ENCODE measurements at places on chromosomes 6 and 20. TPM values are rescaled to one million over a fixed set of nuclear protein-coding genes. Genes with fewer than 3 reads are reported as not detected.

The GPSM3 gene
- 131 TPM for total RNA-seq

The PRPH2 gene
- not detected for total RNA-seq

The SRMS gene
- total RNA-seq, result not detected

The GDAP1L1 gene
- total RNA-seq, result not detected

The SLC9A8 gene
- 34.5 TPM for total RNA-seq

The MOCS1 gene
- total RNA-seq, result 0.63 TPM

The TEAD3 gene
- total RNA-seq, result not detected

The MEI4 gene
- 0.10 TPM for total RNA-seq

The MOG gene
- not detected for total RNA-seq

The DOK5 gene
- total RNA-seq, result not detected

The SPEF1 gene
- total RNA-seq, result not detected

The WFDC10B gene
- not detected for total RNA-seq

The PI3 gene
- total RNA-seq, result not detected

The HSPA12B gene
- not detected for total RNA-seq

The VGLL2 gene
- total RNA-seq, result 0.10 TPM

The C20orf141 gene
- not detected for total RNA-seq

The DACT2 gene
- total RNA-seq, result not detected

The LY6G5C gene
- 1.2 TPM for total RNA-seq

The TMEM217 gene
- total RNA-seq, result 1.6 TPM

The PKIB gene
- total RNA-seq, result 2.1 TPM

The PDE10A gene
- total RNA-seq, result 0.10 TPM

The RSPH3 gene
- total RNA-seq, result 1.3 TPM

The SLC17A4 gene
- not detected for total RNA-seq

The TGM3 gene
- 0.10 TPM for total RNA-seq

The OOEP gene
- total RNA-seq, result not detected

The ECI2 gene
- total RNA-seq, result 14.0 TPM

The FRS3 gene
- total RNA-seq, result 2.1 TPM

The FRK gene
- total RNA-seq, result not detected

The SMIM13 gene
- 4.2 TPM for total RNA-seq

The NR2E1 gene
- not detected for total RNA-seq

The PPP1R14C gene
- total RNA-seq, result 0.21 TPM

The MUC22 gene
- not detected for total RNA-seq

The BPIFA1 gene
- total RNA-seq, result not detected

The C20orf96 gene
- 0.73 TPM for total RNA-seq

The SIRPG gene
- total RNA-seq, result 6.8 TPM

The VPS52 gene
- 27.8 TPM for total RNA-seq

The RSPH4A gene
- total RNA-seq, result 1.3 TPM

The GPR63 gene
- 0.10 TPM for total RNA-seq

The AKAP12 gene
- 0.31 TPM for total RNA-seq

The VARS1 gene
- 12.3 TPM for total RNA-seq

The SNTA1 gene
- total RNA-seq, result 2.9 TPM

The SHLD1 gene
- total RNA-seq, result 1.8 TPM

The TNFRSF6B gene
- total RNA-seq, result not detected

The RPS18 gene
- 4,638 TPM for total RNA-seq

The NMBR gene
- total RNA-seq, result not detected

The CST5 gene
- not detected for total RNA-seq

The MCM9 gene
- total RNA-seq, result 42.0 TPM

The LY6G6F gene
- total RNA-seq, result 7.7 TPM

The COL11A2 gene
- total RNA-seq, result 0.63 TPM

The PNLDC1 gene
- total RNA-seq, result 0.10 TPM

The GPX5 gene
- not detected for total RNA-seq

The BPIFB4 gene
- total RNA-seq, result not detected

The ARFGEF3 gene
- under 0.01 TPM for total RNA-seq

The TPBG gene
- total RNA-seq, result 0.31 TPM

The ASIP gene
- 1.3 TPM for total RNA-seq

The FILIP1 gene
- under 0.01 TPM for total RNA-seq

The CST8 gene
- not detected for total RNA-seq
